Activated T-helper 9 cell treated with anti-CD3 and anti-CD28 coated beads, Interleukin-2, amount 50 U/mL, for 16 hours (primary cell): ENCODE measurements at places on chromosomes 7 and 10.

- DNase-seq, result no peak
Observed at GRCh38 chr10:106571192-106571946, 593.1 kb downstream of the SORCS1 start.

DNA sequence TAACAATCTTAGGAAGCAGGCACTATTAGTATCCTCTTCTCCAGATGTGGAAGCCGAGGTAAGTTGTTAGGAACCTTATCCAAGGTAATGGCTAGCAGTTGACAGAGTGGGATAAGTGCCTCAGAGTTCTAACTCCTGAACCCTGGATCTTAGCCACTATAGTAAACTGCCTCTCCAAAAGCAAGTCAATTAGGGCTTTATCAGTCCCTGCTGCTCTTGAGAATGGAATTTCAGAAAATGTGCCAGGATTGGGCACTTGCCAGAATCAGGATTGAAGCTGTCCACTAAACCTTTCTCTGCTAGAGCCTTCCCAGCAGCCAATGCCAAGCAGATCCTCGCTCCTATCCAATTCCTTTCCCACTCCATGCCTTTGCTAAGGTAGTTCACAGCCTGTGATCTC is 777.5 kb upstream of the POM121L12 start:
- no peak for DNase-seq

DNA sequence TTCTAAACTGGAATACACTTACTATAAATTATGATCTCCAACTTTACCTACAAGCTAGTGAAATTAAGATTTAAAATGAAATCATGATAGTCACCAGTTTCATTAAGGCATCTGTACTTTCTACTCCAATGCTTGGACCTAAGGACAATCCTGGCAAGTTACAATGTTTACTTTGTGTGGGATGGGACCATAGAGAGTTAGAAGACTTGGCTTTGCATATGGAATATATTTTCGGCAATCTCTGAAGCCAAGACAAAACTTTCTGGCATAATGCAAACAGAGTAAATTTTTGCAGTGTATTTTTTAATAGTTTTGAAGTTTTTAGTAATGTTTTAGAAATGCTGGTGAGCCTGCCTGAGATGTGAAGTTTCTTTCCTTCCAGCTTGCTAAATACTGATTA is 248.9 kb downstream of the ABCA13 start:
- no peak for DNase-seq

- no peak for DNase-seq
Observed at GRCh38 chr7:15015545-15016314, 113.2 kb upstream of the DGKB start.

GRCh38 chr10:38038932-38039245 is 28.4 kb downstream of the ZNF33A start:
- no peak for DNase-seq

DNA sequence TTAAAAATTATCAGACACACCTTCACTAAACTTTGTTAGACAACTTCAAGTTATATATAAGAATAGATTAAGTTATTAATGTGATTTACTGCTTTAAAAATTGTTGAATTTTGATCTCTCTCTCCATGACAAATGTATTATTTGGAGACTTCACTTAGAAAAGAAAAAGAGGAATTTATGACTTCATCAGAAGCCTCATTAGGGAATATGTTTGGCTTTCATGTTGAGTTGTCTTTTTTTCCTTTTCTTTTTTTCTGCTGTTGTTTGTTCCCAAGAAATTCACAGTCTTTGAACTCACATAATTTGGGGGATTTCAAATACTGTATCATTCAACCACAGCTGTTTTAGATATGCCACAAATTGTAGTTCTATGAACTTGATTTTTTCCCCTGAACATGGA is 149.5 kb downstream of the PPP1R9A start:
- no peak for DNase-seq

- DNase-seq, result no peak
Observed at GRCh38 chr10:78251016-78251385, 217.3 kb downstream of the RPS24 start.

DNA sequence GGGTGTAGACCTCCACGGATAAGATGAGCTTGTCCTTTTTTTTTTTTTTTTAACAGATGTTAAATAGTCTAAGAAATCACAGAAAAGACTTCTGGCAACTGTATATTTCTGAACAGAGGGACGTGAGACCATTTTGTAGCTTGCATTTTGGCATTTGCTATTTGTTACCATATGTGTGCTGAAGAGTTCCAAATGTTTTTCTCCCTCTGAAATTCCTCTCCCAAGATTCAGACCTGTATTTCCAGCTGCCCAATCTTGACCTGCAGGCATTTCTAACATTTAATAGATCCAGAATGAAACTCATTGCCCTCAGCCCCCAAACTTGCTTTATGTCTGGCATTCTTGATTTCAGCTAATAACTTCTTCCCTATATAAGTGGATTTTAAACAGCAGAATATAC is 223.1 kb upstream of the FZD1 start:
- no peak for DNase-seq

GRCh38 chr10:52706332-52707070 is 66.1 kb downstream of the MBL2 start:
- no peak for DNase-seq

DNA sequence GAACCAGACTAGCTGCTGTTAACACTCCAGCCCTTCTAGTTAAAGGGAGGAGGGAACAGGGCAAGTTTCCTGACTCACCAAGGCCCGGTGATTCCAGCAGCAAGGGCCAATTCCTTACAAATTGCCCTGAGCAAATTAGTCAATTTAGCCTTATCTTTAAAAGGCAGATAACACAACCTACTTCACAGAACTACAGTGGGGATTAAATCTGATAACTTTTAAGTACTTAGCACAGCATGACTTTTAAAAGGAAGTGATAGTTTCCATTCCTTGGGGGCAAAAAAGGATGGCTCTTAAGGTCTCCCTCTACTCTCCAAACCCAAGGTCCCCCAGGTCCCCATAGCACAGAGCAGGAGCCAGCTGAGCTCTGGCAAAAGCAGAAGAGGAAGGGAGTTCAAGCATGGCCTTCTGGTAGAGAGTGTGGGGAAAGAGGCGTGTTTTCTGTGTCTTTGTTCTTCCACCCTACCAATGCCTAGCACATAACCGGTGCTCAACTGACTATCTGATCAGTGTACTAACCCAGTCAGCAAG is 4.0 kb downstream of the CDCA7L start:
- DNase-seq, result no peak

DNA sequence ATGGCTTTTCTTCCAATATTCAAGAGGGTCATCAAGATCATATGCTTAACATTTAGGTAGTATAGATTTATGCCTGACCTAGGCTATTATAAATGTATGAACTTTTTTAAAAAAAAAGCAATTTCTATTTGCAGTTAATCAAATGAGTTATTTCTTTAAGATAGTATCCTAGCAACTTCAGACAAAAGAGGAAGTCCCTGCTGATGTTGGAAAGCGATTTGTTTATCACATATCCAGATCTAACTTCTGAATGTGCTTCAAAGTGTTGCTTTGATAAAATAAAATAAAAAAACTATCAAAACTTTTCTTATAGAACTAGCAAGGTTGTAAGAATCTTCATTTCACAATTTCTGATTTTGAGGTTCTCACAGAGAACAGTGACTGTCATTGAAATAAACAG is 401.9 kb upstream of the PHF14 start:
- no peak for DNase-seq

- no peak for DNase-seq
Observed at GRCh38 chr7:26696978-26697377, 167.4 kb downstream of the SKAP2 start.

- DNase-seq, result no peak
Observed at GRCh38 chr10:33272635-33273034, 61.8 kb downstream of the NRP1 start.

DNA sequence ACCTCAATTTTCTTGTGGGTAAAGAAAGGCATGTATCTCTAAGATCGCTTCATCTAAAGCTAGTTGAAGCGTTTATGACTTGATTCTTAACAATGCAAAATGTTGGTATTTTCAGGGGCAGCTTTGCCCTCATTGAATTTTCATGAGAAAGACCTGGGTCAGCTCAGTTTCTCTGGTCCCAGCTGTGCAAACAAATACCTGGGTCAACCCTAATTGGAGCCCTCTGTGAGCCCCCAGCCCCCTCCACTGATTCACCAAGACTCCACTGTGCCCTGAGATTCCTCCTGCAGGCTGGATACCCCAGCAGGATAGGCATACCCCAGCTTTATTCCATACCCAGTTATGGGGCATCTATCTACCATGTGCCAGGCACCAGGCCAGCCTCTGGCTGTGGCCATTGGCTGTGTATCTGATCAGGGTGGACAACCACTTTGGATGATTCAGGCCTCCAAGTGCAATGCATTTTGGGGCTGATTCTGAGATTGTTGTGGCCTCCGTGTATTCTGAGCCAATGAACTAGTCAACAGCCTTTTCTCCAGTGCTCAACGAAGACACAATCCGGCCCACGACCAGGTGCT is 201.9 kb downstream of the MYOF start:
- no peak for DNase-seq

DNA sequence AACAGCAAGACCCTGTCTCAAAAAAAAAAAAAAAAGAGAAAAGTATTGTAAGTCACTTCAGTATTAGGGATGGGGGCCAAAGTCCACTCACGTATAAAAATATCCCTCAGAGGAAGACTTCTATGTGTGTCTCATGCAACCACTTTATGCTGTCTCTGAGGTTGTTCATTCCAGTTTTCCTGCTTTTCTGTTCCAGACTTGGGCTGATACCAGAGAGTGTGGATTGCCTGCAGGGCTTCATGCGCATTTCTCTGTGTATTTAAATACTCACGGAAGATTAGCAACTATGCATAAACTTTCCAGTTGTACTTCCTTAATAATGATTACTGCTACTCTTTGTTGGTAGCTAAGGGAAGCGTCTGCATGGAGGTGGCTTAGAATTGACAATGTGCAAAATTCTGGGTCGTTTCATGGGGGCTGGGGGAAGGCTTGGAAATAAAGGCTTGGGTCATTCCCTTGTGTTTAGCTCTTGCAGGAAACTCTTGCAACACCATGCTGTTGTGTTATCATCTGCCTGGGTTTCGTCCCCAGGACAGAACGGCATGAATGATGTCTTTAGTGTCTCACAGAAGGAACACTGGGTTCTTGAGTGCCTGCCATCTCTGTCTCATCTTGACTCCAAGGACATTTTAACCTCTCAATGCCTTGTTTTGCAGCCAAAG is 54.1 kb downstream of the KIAA1217 start:
- DNase-seq, result no peak

- DNase-seq, result no peak
Observed at GRCh38 chr10:89281606-89282395, 20.0 kb upstream of the IFIT2 start.
